ENCODE measurements at places on chromosomes 5 and 9. TPM values are rescaled to one million over a fixed set of nuclear protein-coding genes. Genes with fewer than 3 reads are reported as not detected.

The SPEF2 gene
- 59.9 TPM for total RNA-seq

The IRGM gene
- total RNA-seq, result 6.3 TPM

The NTRK2 gene
- total RNA-seq, result 2.4 TPM

The EIF4E1B gene
- total RNA-seq, result not detected

The HMMR gene
- total RNA-seq, result 3.9 TPM

The SLC46A2 gene
- 18.9 TPM for total RNA-seq

The NCS1 gene
- total RNA-seq, result 3.1 TPM

The PCDHGB5 gene
- total RNA-seq, result 7.1 TPM

GRCh38 chr5:33232731-33233505 is 207.8 kb upstream of the TARS1 start:
- H3K27ac ChIP-seq, result no peak overlapping the region

DNA sequence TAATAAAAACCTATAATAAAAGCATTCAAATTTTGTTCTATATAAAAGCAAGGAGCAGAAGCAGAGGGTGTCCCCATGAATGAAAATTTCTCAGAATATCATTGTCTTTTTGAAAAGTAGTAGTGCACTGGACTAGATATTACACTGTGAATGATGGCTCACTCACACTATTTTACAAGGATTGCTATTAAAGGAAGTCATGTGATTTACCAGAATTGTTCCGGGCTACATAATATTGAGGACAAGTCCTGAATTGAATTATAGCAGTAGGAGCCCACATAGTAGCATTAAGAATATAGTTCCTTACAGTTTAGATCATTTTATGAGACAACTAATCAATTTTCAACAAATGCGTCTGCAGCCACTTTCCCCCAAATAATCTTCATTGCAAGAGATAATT is 7.7 kb upstream of the TLE4 start:
- H3K4me1 ChIP-seq, result no peaks in the 10 kb centered on the region
- no peaks in the 10 kb centered on the region for H3K27me3 ChIP-seq
- no peak overlapping the region for H3K4me3 ChIP-seq
- DNase-seq, result no peak
- no peak overlapping the region for H3K27ac ChIP-seq

GRCh38 chr9:6195714-6196360 is 19.8 kb upstream of the IL33 start:
- DNase-seq, result no peak
- H3K36me3 ChIP-seq, result no peaks in the 10 kb centered on the region
- H3K4me1 ChIP-seq, result peaks cover 23% of the 10 kb centered on the region
- no peak overlapping the region for H3K4me3 ChIP-seq
- no peaks in the 10 kb centered on the region for H3K27me3 ChIP-seq

- H3K36me3 ChIP-seq, result no peaks in the 10 kb centered on the region
- H3K27ac ChIP-seq, result no peak overlapping the region
- no peak for DNase-seq
- H3K27me3 ChIP-seq, result no peaks in the 10 kb centered on the region
- no peak overlapping the region for H3K4me3 ChIP-seq
- peaks cover 12% of the 10 kb centered on the region for H3K4me1 ChIP-seq
Observed at GRCh38 chr9:35680331-35681105, 6.8 kb downstream of the CA9 start.

GRCh38 chr5:18299166-18299565 is 664.9 kb downstream of the TAF11L14 start:
- H3K4me1 ChIP-seq, result no peaks in the 10 kb centered on the region
- no peaks in the 10 kb centered on the region for H3K36me3 ChIP-seq
- no peaks in the 10 kb centered on the region for H3K27me3 ChIP-seq
- DNase-seq, result no peak

DNA sequence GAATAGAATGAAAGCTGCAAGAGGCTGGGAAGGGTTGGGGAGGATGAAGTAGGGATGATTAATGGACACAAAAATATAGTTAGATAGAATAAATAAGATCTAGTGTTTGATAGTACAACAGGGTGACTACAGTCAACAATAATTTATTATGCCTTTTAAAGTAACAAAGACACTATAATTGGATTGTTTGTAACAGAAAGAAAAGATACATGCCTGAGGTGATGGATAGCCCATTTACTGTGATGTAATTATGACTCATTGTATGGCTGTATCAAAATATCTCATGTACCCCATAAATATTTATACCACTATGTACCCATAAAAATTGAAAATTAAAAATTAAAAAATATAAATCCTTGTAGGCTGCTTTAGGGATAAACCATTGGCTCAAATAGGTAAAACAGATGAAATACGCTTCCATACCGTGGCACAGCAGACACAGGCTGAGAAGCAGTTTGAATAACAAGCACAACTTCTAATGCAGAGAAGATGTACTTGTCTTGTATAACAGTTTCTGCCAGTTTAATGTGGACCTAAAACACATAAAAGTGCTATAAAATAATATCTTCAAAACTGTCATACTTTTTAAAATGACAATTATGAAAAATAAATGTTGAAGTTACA is 34.9 kb downstream of the APBA1 start:
- no peaks in the 10 kb centered on the region for H3K27me3 ChIP-seq
- DNase-seq, result no peak
- no peaks in the 10 kb centered on the region for H3K36me3 ChIP-seq
- no peak overlapping the region for H3K4me3 ChIP-seq

DNA sequence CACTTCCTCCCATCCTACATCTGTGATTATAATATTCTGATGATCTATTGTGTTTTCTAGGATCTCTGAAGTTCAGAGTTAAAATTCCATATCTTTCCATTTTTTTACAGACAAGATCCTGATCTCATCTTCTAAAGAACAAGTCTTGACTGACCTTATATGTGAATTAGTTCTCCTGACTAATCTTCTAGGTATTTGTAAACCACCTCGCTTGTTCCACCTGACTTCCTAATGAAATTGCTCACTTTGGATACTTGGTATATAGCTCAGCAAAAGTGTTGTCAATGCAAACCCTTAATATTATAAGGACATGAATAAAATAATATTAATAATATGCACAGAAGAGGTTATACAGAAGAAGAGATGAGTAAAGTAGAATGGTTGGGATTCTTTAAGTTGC is 68.2 kb upstream of the NR4A3 start:
- no peak overlapping the region for H3K4me3 ChIP-seq
- no peak overlapping the region for H3K27ac ChIP-seq
- DNase-seq, result no peak

DNA sequence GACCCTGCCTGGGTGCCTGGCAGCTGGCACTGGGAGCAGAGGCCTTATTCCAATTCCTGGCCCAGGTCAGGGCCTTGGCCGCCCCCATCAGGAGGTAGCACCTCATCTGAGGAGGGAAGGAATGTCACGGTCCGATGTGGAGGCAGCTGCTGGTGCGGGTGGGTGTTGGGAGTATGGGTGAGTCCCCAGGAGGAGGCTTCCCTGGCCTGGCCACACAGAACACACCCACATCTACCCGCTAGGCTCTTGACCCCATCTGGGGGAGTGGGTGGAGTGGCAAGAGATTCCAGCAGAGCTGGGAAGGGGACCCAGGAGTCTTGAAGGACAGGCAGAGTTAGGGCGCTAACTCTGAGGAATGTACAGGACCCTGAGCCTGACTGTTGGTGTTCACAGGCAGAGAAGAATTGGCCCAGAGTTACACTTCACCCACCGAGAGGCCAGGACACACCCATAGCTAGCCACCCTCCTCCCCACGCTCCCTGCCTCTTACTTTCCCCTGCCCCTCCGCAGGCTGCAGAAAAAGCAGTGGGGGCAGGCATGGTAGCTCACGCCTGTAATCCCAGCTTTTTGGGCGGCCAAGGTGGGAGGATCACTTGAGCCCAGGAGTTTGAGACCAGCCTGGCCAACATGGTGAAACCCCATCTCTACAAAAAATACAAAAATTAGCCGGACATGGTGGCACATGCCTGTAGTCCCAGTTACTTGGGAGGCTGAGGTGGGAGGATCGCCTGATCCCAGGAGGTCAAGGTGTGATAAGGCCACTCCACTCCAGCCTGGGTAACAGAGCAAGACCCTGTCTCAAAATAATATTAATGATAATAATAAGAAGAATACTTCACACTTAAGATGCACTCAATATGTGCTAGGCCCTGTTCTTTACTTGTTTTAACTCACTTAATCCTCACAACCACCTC is 6.0 kb downstream of the OLFML2A start:
- H3K27ac ChIP-seq, result peak overlapping the region; percentile 46
- H3K36me3 ChIP-seq, result no peaks in the 10 kb centered on the region
- no peak overlapping the region for H3K4me3 ChIP-seq

- H3K4me3 ChIP-seq, result no peak overlapping the region
- no peaks in the 10 kb centered on the region for H3K36me3 ChIP-seq
- peaks cover 11% of the 10 kb centered on the region for H3K4me1 ChIP-seq
- DNase-seq, result no peak
Observed at GRCh38 chr5:96431376-96432187, 1.5 kb downstream of the PCSK1 start.

GRCh38 chr9:5448461-5449435 is 1.6 kb upstream of the CD274 start:
- no peaks in the 10 kb centered on the region for H3K27me3 ChIP-seq
- H3K4me1 ChIP-seq, result peaks cover 35% of the 10 kb centered on the region
- H3K36me3 ChIP-seq, result no peaks in the 10 kb centered on the region
- peak overlapping the region; percentile 88 for H3K27ac ChIP-seq
- no peak for DNase-seq

- H3K27me3 ChIP-seq, result no peaks in the 10 kb centered on the region
- H3K36me3 ChIP-seq, result no peaks in the 10 kb centered on the region
- H3K4me3 ChIP-seq, result no peak overlapping the region
- no peak for DNase-seq
Observed at GRCh38 chr5:61575581-61575980, 243.5 kb downstream of the ZSWIM6 start.

GRCh38 chr9:81380504-81381359 is 308.6 kb downstream of the TLE1 start:
- no peak overlapping the region for H3K4me3 ChIP-seq
- H3K27me3 ChIP-seq, result no peaks in the 10 kb centered on the region
- H3K36me3 ChIP-seq, result no peaks in the 10 kb centered on the region
- no peak overlapping the region for H3K27ac ChIP-seq
- H3K4me1 ChIP-seq, result no peaks in the 10 kb centered on the region
- no peak for DNase-seq

GRCh38 chr5:109829331-109829730 is 139.6 kb downstream of the MAN2A1 start:
- DNase-seq, result no peak
- no peaks in the 10 kb centered on the region for H3K27me3 ChIP-seq
- peaks cover 2% of the 10 kb centered on the region for H3K36me3 ChIP-seq
- H3K27ac ChIP-seq, result no peak overlapping the region
- H3K4me3 ChIP-seq, result no peak overlapping the region

GRCh38 chr5:75021219-75021618 is 31.1 kb downstream of the GCNT4 start:
- no peak for DNase-seq
- H3K27ac ChIP-seq, result no peak overlapping the region
- no peaks in the 10 kb centered on the region for H3K4me1 ChIP-seq
- H3K36me3 ChIP-seq, result no peaks in the 10 kb centered on the region

DNA sequence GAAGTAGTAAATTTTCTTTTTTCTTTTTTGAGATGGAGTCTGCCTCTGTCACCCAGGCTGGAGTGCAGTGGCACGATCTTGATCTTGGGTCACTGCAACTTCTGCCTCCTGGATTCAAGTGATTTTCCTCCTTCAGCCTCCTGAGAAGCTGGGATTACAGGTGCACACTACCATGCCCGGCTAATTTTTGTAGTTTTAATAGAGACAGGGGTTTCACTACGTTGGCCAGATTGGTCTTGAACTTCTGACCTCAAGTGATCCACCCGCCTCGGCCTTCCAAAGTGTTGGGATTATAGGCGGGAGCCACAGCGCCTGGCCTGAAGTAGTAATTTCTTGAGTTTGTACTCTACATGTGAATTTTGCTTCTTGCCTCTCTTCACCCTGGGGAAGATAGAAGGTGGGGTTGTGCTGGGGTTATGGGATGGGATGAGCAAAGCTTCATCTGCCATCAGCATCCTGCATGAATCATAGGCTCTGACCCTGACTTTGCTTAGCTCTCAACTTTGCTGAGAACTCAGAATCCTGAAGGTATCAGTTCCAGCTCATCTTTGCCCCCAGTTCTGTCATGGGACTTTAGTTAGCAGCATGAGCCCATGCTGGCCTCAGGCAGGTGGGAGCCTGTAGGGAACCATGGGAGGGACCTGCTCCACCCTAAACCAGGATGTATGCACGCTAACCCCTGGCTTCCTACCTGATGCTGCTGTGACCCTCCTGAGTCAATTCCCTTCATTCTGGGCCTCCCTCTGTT is 9.3 kb upstream of the CCL21 start:
- no peaks in the 10 kb centered on the region for H3K27me3 ChIP-seq
- DNase-seq, result no peak
- no peak overlapping the region for H3K27ac ChIP-seq
- H3K36me3 ChIP-seq, result no peaks in the 10 kb centered on the region
- H3K4me3 ChIP-seq, result no peak overlapping the region

- H3K27ac ChIP-seq, result no peak overlapping the region
- no peak overlapping the region for H3K4me3 ChIP-seq
- H3K4me1 ChIP-seq, result peaks cover 6% of the 10 kb centered on the region
- H3K27me3 ChIP-seq, result no peaks in the 10 kb centered on the region
- H3K36me3 ChIP-seq, result no peaks in the 10 kb centered on the region
Observed at GRCh38 chr5:66840511-66841013, 244.4 kb downstream of the MAST4 start.

- H3K4me3 ChIP-seq, result no peak overlapping the region
- H3K36me3 ChIP-seq, result no peaks in the 10 kb centered on the region
- no peaks in the 10 kb centered on the region for H3K27me3 ChIP-seq
- no peaks in the 10 kb centered on the region for H3K4me1 ChIP-seq
Observed at GRCh38 chr5:16131878-16132277, 47.7 kb downstream of the MARCHF11 start.

DNA sequence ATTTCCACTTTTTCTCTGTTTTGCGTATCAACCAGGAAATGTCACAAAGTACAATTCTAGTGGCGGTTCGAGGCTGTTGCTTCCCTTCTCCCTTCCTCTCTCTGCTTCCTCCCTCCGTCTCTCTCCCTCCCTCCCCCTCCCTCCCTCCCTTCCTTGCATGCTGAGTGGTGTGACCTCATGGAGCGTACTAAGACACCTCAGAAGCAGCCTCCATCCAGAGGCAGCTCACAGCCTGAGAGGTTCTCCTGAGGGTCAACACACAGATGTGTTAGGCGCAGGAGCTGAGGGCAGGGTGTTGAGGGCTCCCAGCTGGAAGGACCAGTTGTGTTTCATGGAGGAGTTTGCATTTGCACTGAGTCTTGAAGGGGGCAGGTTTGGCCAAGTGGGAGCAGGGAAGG is 57.7 kb downstream of the COL5A1 start:
- no peaks in the 10 kb centered on the region for H3K4me1 ChIP-seq
- no peaks in the 10 kb centered on the region for H3K27me3 ChIP-seq
- no peak for DNase-seq
- H3K4me3 ChIP-seq, result no peak overlapping the region
- no peak overlapping the region for H3K27ac ChIP-seq

All from upper lobe of left lung (tissue), 6 donors.